ENCODE measurements at places on chromosomes 5 and 9.

DNA sequence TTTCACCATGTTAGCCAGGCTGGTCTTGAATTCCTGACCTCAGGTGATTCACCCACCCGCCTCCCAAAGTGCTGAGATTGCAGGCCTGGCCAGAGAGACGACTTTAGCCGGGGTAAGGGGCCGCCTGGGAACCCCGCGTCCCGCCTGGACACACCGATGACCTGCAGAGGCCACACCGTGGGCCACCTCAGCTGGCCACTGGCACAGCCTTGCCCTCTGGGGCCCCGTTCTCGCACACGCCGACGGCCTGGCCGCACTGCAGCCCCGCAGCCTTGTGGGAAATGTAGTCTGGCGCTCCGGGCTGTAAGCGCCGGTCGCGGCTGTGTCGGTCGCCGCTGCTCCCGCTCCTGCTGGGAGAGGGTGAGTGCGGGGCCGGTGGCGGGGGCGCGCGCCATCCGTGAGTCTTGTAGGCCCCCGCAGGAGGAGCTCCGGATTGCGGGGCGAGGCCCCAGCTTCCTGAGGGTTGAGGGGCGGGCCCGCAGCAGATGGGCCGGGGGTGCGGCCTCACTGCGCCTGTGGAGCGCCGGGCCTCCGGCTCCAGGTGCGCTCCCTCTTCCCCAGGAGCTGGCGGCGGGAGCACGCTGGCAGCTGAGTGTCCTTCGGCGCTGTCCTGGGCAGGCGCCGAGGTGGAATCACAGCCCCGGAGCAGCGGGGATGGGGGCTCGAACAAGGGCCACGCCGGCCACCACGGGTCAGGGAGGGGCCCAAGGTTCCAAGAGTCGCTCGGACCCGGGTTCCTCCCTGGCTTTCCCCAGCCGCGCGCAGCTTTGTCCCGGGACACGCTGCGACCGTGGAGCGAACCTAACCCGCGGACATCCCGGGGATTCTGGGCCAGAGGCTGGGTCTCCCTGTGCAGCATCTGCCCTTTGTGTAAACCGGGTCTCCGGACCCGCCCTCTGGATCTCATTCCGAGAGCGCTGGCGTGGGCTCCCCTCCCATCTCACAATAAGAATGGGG, at the start of gene ZFP2:
TSS of gene ZFP2 (plus strand) at position 299 of the 957 bp plus-strand sequence. CDS start 35,401 bp downstream, outside the sequence.
- peak; percentile 4 for DNase-seq

DNA sequence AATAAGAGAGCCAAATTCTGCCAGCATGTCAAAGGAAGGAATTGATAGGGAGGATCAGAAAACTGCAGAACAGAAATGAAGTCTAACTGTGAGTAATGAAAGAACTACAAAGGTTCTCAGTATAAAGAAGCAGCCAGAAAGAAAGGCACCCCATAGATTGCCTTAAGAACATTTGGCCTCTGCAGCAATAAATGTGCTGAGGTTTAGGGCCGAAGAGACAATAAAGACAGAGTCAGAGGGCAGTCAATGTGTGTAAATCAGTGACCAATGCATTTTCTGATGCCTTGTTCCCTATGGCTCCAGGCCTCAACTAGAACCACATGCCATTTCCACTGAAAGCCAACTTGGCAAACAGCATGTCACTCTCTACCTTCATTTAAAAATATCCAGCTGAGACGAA, 281.0 kb downstream of the HINT1 start:
- no peak for DNase-seq

GRCh38 chr5:68884883-68885282, 208.9 kb upstream of the SLC30A5 start:
- DNase-seq = no peak

- DNase-seq = no peak
Measured at GRCh38 chr5:147530530-147531389, 20.9 kb upstream of the DPYSL3 start.

DNA sequence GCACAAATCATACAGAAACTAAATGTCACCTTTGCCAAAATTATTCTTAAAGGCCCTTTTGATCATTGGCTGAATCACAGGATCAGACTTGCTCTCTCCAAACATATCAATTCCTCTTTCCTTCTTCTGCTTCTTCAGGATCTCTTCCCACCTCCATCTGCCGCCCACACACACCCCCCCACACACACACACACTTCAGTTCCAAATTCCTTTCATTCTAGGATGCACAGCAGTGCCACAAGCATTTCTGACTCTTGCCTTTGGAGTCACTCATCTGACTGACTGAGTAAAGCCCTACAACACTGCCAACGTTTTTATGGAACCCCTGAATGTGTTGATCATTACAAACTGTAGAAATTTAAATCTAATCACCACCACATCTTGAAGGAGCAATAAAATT, 22.9 kb downstream of the DNAH5 start:
- no peak for DNase-seq

GRCh38 chr5:62093976-62094375, 212.0 kb upstream of the KIF2A start:
- no peak for DNase-seq

GRCh38 chr5:43154469-43154868, 33.8 kb downstream of the ZNF131 start:
- DNase-seq = no peak

GRCh38 chr5:82160948-82161347, 117.2 kb downstream of the RPS23 start:
- DNase-seq = no peak

- DNase-seq = no peak
Measured at GRCh38 chr5:77449277-77449676, 42.8 kb downstream of the WDR41 start.

GRCh38 chr9:123131258-123131657, 97.8 kb downstream of the GPR21 start:
- no peak for DNase-seq

GRCh38 chr9:98331536-98332259, 76.2 kb upstream of the TBC1D2 start:
- DNase-seq = no peak

GRCh38 chr9:17063535-17064135, 71.2 kb upstream of the CNTLN start:
- no peak for DNase-seq

- no peak for DNase-seq
Measured at GRCh38 chr5:178651046-178651810, 24.4 kb upstream of the CLK4 start.

DNA sequence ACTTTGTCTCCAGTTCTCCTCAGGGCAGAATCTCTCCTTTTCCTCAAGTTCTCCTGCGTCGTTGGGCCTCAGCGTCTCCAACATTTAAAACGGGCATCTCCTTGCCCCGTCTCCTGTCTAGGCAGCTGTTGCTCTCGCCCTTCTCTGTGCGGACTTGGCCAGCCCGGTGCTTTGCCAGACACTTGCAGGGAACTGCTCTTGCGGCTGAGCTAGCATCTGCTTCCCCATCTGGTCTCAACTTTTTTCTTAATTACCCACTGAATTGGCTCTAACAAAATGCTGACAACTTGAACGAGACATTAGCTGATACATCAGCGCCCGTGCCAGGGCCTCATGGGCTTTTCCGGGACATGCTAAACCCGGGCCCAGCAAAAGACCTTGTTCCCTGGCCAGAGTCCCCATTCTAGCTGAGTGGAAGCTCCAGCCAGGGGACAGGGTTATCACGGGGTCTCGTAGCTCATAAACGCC, 25.1 kb downstream of the ZNF618 start:
- DNase-seq = no peak

- no peak for DNase-seq
Measured at GRCh38 chr5:95940758-95941682, 20.6 kb downstream of the ELL2 start.

GRCh38 chr5:87129046-87129445, 138.6 kb upstream of the RASA1 start:
- no peak for DNase-seq

DNA sequence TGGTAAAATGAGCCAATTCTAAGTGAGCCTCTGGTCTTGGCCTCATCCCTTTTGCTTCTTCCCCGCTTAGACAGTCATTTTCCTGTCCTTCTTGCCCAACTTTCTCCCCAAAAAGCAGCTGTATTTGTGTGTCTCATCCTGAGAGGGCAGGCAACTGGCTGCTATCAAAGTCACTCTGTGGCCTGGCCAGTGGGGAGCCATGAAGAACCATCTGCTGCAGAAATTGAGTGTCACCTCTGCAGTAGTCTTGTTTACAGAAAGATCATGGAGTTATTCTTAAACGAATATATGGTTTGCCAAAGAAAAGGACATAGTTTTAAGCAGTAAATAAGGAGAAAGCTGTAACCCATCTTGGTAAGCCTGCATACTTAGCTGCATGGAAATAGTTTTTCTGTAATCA, 233.6 kb upstream of the ELAVL2 start:
- DNase-seq = no peak

GRCh38 chr5:76908166-76908565, 44.7 kb upstream of the CRHBP start:
- no peak for DNase-seq

- no peak for DNase-seq
Measured at GRCh38 chr5:117792476-117792875, 1195.9 kb downstream of the DTWD2 start.

GRCh38 chr9:3433066-3433465, 92.7 kb downstream of the RFX3 start:
- DNase-seq = no peak

DNA sequence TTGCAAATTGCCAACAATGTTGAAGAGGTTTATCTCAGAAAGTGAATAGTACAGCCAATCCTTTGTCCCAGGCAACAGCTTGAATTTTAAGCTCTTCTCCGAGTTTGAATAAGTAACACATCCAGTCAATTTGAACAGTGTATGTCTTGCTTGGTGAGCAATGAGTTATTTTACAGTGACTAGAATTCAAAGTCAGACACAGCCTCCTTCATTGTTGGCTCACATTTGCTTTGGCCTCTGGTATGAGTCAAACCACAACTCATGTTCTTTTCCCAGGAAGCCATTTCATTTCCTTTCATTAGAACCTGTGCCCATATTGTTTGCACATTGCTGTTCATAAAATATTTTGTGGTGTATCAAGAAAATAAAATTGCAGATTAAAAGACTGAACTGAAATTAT, 622.0 kb upstream of the DAB2 start:
- no peak for DNase-seq

DNA sequence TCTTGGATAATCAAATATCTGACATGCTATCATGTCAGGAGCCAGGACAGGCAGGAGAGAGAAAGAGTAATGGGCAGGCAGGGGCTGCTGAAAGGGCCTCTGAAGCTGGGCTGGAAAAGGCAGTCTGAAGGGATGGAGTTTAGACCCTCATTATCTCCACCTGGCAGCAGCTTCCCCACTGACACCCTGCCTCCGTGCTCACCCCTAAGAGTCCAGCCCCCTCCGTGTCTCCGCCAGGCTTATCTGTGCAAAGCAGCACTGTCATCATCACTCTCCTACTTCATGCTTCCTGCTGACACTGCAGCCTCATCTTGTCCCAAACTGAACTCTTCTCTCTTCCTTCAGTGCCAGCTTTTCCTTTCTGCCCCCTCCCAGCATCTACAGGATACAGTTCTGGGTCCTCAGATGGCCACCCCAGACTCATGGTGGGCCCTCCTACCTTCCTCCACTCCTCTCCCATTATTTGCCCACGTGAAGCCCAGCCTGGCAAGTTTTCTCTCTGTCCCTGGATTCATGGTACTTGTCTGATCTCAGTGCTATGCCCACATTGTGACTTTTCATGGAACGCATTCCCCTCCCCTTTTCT, 70.9 kb upstream of the KLF9 start:
- DNase-seq = no peak

DNA sequence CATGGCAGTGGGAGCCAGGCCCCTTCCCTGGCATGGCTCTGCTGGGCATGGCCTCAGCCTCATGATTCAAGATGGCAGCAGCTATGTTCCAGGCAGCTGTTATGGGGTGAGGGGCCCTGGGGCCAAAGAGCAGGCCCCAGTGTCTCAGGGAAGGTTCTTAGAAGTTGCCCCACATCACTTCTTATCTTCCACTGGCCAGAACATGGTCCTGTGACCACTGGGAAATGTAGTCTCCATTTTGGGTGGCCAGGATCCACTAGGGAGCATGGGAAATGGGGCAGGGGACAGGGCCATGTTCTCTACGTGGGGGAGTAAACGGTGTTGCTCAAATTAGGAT, 18.3 kb downstream of the SUSD3 start:
- no peak for DNase-seq

- no peak for DNase-seq
Measured at GRCh38 chr9:131264231-131264630, 12.1 kb downstream of the FAM78A start.

GRCh38 chr9:77648234-77649108, at the start of gene GNA14:
GNA14 (minus strand) TSS chr9:77648322; CDS start chr9:77647793, 529 bp downstream.
- no peak for DNase-seq

DNA sequence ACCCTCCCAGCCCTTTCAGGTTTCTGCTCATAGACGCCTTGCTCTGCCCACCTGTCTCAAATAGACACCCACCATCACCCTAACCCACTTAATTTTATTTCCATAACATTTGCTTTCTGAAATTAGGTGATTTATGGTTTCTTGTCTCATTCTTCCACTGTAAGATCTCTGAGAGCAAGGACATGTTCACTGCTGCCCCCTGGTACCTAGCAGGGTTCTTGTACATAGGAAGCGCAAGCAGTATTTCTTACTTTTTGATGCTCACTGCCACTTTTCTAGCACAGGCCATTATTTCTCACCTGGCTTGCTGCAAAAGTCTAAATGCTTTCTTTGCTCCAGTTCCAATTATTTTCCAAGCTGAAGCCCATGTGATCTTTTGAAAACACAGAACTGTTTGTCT, 16.8 kb downstream of the C9orf57 start:
- DNase-seq = no peak

DNA sequence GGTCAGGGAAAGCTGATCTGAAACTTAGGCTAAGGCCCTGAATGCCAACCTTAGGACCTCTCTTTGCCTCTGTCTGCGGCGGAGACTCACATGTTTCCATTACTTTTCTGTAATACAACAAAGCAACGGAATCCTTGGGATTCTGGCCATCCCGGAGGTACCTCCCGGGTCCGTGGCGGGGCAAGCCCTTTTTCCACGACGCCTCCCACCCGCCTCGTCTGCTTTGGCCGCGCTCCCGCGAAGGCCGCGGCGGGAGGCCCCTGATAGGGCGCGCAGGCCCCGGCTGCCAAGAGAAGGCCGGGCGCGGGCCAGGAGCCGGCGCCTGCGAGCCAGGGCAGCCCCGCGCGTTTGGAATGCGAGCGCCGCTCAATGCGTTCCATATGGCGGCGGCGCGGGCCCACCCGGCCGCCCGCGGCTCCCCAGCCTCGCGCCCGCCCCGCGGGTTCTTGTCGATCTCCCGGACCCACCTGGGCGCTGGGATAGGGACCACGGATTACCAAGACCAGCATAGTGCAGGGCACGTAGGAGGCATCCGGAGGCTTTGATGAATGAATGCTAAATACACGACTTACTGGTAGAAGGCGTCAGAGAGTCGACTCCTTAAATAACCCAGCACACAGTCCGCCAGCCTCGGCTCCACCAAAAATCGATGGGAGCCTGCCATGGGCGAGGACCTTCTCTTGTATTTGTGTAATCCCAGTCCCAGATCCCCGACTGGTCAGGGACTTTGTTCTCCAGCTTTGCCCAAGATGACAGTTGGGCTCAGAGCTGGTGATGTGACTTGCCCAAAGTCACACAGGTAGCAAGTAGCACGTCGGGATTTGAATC, 17.5 kb upstream of the PHF19 start:
- no peak for DNase-seq

GRCh38 chr5:175717837-175718236, 60.0 kb downstream of the HRH2 start:
- no peak for DNase-seq

GRCh38 chr5:60718166-60718892, 18.4 kb upstream of the DEPDC1B start:
- DNase-seq = no peak

Measured in activated T-helper 9 cell treated with anti-CD3 and anti-CD28 coated beads, Interleukin-2, amount 50 U/mL, for 16 hours (primary cell).